ENCODE measurements at places on chromosomes 2 and 18. TPM values are rescaled to one million over a fixed set of nuclear protein-coding genes. Genes with fewer than 3 reads are reported as not detected.

DNA sequence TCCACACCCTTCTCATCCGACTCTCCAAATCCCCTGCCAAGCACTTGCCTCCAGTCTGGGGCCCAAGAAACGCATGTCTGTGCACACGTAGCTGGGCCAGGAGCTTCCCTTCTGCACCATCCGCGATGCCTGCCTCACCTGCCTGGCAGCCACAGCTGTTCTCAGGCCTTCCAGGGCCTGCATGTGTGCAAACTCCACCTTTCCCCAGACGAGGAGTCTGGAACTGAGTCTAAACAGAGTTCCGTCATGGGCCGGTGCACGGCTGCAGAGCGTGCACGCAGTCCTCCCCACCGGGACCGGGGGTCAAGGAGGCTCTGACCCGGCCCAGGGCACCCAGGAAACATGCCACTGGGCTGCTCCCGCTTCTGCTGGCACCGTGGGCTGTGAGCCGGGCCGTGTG, 66.8 kb upstream of the SALL3 start:
- no peak for DNase-seq

DNA sequence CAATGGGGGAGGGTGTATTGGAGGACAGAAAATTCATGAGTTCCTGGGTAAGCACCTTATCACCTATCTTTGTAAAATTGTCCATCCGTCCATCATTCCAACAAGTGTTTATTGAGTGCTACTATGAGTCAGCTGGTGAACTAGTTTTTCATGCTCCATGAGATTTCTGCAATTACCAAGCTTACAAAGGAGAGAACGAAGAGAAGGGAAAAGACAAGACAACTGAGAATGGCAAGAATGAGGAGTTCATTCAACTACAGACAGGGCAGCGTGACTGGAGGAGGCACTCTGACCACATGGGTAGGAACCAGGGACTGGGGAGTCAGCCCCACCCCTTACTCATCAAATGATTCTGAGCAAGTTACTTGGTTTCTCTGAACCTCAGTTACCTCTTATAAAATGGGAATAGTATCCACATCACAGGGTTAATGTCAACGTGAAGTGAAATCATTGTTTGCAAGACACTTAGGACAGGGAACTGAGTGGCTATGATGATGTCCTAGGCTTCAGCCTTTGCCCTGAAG, 18.6 kb upstream of the TXNDC2 start:
- DNase-seq: no peak

GRCh38 chr2:212015588-212015987, 523.0 kb downstream of the ERBB4 start:
- no peak for DNase-seq

DNA sequence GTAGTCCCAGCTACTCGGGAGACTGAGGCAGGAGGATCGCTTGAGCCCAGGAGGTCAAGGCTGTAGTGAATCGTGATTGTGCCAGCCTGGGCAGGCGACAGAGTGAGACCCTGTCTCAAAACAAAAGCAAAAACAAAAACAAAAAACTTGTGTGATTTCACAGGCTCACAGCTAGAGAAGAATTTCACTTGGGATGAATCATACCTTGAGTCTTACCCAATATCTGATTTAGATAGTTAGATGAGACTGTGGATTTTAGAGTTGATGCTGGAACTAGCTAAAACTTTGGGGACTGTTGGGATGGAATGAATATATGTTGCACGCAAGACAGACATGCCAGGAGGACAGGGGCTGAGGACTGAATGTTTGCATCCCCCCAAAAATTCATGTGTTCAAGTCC, 4.4 kb downstream of the ANKRD29 start:
- DNase-seq: no peak

- DNase-seq: no peak
Observed at GRCh38 chr2:62996534-62997186, 54.0 kb upstream of the OTX1 start.

- DNase-seq: no peak
Observed at GRCh38 chr2:234957834-234958135, 6.0 kb downstream of the SH3BP4 start.

DNA sequence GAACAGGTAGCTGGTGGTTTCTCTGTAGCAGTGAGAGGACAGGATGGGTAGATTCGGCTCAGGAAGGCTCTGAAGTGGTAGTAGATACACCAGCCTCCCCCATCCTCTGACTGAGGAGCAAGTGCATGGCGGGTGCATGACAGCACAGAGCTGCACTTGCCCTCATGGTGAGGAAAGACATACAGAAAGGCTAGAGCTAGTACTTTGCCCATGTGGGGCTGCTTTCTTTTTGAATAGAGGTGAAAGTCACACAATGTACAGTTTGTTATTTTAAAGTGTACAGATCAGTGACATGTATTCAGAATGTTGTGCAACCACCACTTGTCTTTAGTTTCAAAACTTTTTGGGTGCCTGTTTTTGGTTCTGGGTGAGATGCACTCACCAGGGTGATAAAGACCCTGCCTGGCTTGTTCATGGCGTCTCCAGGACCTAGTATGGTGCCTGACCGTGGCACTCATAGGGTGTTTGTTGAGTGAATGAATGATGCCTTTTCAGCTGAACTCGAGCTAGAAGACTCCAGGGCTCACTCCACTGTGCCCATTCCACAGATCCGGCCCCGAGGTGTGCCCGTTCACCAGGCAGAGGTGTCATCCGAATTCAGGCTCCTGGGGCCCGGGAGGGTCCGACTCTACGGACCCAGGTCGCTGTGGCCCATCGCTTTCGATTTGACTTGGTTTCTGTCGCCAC, 421 bp upstream of the VAMP5 start:
- DNase-seq: peak; percentile 19

DNA sequence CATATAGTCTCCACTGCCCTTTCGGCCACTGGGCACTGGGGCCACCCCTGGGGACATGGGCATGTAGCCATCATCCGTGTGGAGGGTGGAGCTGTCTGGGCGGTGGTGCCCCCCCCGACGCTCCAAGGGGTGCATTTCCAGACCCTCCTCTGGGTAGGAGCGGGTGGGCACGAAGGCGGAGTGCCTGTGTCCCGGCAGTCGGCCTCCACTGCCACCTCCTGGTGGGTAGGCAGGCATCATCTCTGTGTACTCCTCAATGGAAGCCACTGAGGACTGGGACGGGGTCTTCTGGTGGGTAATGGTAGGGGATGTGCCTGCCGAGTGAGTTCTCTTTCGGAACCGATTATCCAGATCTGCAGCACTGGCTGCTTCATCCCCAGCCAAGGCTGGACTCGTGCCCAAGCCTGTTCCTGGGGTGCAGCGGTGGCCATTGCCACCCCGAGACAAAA, 2.8 kb downstream of the IRS1 start:
- DNase-seq: peak; percentile 66

GRCh38 chr2:218003281-218003944, 618 bp upstream of the TNS1 start:
- peak; percentile 68 for DNase-seq

The MTA3 gene
- 59.6 TPM for total RNA-seq

The EHD3 gene
- total RNA-seq: 7.3 TPM

The IL36G gene
- total RNA-seq: not detected

The DSG1 gene
- not detected for total RNA-seq

Measured in H7 (cell line).